Stimulated activated CD4-positive, alpha-beta T cell treated with anti-CD3 and anti-CD28 coated beads, Interleukin-12 subunit alpha, Interleukin-12 subunit beta, amount 100 ng/mL, for 24 hours (primary cell): ENCODE measurements at places on chromosomes 11 and 22.

DNA sequence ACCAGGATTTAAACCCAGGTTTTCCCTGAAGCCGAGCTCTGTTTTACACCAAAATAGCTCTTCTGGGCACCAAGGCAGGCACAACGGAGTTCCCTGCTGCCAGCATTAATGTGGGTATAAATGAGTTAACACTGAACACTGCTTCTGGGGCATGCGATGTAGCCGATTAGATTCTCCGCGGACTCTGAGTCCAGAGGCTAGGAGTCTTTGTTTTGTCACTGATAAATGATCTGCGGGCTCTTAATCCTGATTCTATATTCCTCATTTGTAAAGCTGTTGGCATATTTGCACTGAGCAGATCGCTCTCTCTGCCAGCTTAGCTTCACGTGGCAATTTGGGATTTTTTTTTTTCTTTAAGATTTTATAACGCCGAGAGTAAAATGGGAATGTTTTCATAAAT lies 16.8 kb upstream of the LDLRAD3 start:
- DNase-seq, result no peak

GRCh38 chr22:38104084-38104483 lies 6.4 kb downstream of the BAIAP2L2 start:
- no peak for DNase-seq

DNA sequence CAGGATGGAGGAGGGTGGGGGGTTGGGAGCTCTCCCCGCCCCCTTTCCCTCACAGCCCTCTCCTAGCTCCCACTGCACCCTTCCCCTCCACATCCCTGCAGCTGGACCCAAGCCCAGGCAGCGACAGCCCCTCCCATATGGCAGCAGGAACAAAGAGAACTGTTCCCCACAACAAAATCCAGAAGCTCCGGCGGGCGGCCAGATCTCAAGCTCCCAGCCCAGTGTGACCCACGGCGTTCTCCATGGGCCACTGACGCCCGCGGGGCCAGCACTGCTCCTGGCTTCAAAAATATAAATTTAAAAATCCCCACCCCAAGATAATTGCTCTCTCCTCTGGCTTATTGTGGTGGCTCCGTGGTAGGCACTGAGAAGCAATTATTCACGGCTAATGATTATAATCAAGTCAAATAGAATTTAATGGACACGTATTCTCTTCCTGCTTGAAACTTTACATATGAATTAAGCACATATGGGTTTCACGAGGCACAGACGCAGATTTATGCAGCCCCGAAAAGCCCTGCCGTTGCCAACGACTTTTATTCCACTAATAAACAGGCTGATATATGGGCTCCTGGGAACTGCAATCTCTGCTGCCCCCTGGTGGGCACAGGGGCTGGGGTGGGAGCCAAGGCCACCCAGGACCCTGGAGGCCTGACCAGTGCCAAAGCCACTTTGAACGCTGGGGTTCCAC lies 17.5 kb downstream of the MACROD1 start:
- DNase-seq, result peak; percentile 39

DNA sequence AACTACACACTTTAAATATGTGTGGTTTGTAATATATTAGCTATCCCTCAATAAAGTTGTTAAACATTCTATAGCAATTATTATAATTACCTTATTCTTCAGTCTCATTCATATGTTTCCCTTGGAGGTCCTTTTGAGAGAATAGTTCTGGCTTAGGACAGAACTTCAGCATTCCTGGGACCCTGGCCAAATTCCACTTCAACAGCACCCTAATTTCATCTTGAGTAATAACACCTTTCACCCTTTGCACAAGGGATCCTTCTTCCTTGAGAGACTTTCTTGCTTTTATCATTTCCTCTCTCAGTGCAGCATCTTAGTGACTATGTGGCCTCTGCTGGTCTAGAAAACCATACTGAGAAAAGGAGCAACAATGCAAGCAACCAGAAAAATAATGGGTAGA lies 255.9 kb downstream of the C11orf87 start:
- no peak for DNase-seq

DNA sequence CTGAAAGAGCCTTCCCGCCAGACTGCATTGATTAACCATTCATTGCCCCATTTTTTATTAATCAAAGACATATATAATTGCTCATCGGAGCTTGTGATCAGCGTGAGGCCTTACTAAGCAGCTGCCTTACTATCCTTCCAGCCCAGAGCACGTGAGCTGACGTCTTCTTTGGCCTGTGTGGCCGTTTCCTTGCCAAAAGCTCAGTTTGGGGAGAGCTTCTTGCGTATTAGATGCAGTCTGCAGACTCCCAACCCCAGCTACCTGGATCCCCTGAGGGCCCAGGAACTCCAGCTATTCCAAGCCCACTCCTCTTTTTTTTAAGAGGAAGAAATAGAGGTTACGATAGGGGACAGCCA lies 784 bp upstream of the SLC43A3 start:
- no peak for DNase-seq

DNA sequence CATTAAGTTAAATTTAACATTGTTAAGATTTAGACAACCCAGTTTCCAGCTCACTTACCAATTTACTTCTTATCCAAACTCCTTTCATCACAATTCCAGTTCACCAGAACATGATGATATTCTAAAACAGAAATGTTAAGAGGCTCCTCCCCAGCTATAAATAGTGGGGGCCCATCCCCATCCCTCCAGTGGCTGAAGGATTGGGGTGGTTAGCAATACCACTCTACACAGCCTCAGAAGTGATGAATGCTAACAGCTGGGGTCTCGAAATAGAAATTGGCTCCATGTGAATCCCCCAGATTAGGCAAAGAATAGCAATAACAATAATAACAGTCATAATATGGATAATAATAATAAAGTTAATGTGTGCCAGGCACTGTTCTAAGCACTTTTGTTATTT lies 97.9 kb upstream of the NCAM1 start:
- no peak for DNase-seq

DNA sequence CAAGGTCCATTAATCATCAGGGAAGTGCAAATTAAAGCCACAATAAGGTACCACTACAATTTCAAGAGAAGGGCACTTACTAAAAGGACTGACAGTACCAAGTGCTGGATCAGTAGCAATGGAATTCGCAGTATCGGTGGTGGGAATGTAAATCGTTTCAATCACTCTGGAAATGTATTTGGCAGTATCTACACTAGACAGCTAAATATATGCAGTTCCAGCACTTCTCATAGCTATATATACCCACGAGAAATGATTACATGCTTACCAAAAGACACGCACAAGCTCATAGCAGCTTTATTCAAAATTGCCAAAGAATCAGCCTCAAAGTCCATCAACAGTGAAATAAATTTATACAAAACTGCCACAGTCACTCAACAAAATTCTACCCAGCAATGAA lies 4.4 kb upstream of the ZNF280B start:
- DNase-seq, result no peak

GRCh38 chr11:75631086-75631730 lies 37.6 kb downstream of the MAP6 start:
- DNase-seq, result no peak

- no peak for DNase-seq
Measured at GRCh38 chr22:34036931-34037330, 116.7 kb upstream of the LARGE1 start.

DNA sequence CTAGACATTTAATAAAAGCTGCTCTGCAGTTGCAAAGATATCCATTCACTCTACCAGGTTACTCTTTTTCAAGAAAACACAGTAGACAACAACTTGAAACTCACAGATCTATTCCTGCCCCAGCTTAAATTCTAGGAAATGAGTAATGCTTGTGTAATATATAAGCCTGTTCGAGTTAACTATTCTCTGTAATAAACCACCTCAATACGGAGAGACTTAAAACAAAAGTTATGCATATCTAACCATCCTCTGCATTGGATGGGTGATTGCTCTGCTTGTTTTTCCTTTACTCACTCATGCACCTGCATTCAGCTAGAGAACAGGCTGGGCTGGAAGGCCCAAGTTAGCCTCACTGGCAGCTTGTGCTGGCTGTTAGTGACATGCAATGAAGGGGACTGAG lies 13.3 kb downstream of the LRRC4C start:
- DNase-seq, result no peak

- DNase-seq, result no peak
Measured at GRCh38 chr11:71218789-71219499, 33.4 kb downstream of the SHANK2 start.

- DNase-seq, result no peak
Measured at GRCh38 chr22:31088233-31088986, 7.3 kb downstream of the SMTN start.

DNA sequence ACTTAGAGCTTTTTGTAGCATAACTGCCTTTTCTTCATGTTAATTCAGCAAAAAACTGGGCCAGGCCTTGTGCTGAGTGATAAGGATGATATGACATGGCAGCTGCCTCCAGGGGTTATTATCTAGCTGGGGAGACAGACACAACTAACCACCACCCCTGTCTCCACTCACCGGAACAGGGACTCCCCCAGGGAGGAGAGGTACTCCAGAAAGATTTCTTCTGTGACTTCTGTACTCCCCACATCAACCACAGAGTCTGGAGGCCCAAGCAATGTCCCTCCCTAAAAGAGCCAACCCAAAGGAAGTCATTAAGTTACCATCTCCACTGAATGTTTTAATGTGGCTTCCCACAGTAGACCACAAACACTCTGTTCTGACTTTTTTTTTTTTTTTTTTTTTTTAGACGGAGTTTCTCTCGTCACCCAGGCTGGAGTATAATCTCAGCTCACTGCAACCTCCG lies 14.3 kb upstream of the PMM1 start:
- DNase-seq, result no peak

GRCh38 chr22:43110927-43111623 lies 525 bp downstream of the BIK start:
- no peak for DNase-seq

DNA sequence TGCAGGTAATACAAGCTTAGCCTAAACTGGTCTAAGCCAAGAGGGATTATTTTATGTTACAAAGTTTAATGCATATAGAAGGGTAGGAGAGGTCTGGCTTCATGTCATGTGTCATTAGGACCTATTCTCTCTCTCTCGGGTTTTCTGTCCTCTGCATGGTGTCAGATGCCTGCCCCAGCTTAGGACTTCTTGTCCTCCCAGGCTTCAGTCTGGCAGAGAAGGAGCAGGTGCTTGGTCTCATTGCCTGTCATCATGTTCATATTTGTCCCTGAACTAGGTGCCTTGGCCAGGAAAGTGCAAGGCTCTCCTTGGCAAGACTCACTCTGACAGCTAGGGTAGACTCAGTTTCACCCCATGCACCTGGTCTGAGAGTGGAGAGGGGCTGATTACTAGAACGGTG lies 126.3 kb downstream of the ADAMTS15 start:
- DNase-seq, result no peak

DNA sequence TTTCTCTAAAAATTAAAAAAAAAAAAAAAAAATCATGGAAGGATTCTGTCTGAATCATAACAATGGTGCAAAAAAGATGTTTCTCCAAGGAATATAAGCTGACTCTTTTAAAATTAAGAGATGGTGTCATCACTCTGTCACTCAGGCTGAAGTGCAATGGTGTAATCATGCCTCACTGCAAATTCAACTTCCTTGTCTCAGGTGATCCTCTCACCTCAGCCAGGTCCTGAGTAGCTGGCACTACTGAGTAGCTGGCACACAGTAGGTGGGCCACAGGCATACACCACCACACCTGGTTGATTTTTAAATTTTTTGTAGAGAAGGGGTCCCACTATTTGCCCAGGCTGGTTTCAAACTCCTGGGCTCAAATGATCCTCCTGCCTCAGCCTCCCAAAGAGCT lies 54.8 kb upstream of the YPEL1 start:
- DNase-seq, result no peak

- no peak for DNase-seq
Measured at GRCh38 chr11:46362156-46363030, 15.1 kb downstream of the DGKZ start.

- DNase-seq, result no peak
Measured at GRCh38 chr11:18490319-18490718, 34.7 kb downstream of the LDHAL6A start.

GRCh38 chr11:69193629-69194028 lies 37.9 kb downstream of the SMIM38 start:
- no peak for DNase-seq

DNA sequence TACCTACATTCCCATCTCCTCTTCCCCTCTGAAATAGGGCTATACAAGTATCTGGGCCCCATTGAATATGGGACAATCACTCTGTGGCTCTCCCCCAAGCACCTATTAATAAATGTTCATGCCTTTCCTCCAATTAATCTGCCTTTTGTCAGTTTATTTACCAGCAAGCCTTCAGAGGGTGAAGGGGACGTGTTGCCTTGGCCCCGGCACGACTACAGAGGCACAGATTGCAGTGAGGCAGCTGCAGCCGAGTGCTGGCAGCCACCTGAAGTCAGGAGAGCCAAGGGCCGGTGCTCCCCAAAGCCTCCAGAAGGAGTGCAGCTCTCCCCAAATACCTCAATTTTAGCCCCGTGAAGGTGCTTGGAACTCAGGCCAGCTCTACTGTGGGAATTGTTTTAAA lies 580.9 kb upstream of the B3GAT1 start:
- DNase-seq, result no peak

DNA sequence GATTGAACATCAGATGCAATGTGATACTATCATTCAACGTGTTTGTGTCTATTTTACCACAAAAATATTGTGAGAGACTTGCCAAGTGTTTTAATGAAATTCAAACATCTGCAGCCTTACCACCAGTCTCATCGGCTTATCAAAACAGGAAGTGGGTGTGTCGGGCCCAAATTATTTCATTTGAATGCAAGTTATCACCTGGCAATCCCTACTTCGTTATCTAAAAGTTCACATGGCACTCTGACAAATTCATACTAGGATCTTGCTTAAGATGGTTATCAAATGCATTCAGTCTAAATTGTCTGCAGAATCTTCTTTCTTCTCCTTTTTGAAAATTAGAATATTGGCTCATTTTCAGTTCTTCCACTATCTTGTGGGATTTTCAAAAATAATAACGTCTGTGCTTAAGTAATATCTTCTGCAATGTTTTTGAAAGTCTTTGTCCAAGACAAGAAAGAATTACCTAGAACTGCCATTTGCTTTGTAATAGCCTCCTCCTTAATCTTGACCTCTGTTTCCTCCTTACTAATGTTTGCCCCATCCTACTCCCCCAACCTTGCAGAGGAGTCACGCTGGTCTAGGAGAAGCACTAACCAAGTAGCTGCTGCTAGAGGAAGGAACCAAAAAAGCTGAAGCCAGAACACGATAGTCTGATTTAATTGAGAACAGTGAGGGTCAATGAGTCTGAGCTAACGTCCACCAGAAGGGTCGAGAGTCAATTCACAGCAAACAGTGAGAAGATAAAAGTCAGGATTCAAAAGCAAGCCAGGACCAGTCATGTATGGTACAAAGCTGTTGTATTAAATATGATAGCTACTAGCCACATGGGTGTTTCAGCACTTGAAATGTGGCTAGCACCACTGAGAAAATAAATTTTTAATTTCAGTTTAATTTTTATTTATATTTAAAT lies 10.2 kb upstream of the BIRC3 start:
- DNase-seq, result no peak

DNA sequence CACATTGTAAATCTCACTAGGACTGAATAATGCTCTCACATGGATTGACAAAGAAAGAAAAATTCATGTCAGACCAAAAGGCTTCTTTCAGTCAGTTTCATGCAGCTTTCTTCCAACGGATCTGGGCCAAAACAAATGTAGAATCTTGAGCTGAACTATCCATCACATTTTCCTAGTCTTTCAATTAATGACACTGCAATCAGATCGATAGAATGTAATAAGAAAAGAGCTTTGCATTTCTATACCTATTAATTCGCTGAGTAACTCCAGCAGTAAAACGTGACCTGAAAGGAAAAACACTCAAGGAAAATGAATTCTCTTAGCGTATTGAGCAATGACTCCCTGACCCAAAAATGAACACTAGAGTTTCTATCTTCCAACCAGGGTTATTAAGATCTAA lies 194.8 kb upstream of the BLID start:
- no peak for DNase-seq
